ENCODE measurements at places on chromosomes 12 and 14.
A peak's percentile ranks its signal among the peaks of the same experiment; 100 is the strongest.

DNA sequence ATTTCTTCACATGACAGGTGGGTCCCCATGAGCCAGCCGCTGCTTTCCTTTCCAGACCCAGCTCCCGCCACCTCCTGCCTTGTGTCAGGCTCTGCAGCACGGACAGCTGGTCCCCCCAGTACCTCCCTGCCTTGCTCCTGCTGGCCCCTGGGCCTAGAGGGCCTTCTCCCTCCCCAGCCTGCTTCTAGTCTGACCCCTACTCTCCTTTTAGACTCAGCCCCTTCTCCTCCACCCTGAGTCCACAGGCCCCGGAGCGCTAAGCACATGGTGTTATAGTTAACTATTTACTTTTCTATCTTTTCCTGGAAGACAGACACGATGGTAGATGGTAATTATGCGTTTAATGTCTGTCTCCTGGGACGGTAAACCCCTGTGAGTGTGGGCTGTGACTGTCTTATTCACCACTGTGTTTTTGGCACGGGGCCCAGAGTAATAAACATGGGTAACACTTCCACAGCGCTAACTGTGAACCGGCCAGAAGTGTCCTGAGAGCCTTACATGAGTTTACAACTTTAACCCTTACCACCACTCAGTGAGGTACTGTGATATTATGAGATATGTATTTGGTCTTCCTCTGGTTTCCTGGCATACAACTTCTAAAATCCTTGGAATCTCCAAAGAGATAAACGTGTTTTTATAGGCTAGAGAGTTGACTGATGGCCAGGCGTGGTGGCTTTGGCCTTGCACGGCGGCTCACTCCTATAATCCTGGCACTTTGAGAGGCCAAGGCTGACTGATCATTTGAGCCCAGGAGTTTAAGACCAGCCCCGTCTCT, 41.2 kb downstream of the DGLUCY start:
- peak; percentile 41 for DNase-seq

- DNase-seq, result no peak
Measured at GRCh38 chr12:112130441-112130998, 5.2 kb downstream of the TRAFD1 start.

DNA sequence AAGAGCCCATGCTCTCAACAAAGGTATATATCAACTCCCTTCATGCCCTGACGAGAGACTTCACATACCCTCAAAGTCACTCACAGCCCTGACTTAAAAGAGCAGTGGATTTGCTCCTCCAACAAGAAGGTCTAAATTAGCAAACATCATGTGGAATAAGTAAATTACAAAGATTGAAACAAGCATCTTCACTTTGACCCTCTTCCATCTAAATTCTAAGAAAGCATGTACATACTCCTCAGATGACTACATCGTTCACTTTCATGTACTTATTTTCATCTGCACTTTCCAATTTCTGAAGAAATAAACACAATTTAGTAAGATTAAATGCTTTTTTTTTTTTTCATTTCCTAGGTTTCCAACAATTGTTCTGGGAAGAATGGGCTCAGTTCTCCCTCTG, 38.6 kb upstream of the KRR1 start:
- no peak for DNase-seq

DNA sequence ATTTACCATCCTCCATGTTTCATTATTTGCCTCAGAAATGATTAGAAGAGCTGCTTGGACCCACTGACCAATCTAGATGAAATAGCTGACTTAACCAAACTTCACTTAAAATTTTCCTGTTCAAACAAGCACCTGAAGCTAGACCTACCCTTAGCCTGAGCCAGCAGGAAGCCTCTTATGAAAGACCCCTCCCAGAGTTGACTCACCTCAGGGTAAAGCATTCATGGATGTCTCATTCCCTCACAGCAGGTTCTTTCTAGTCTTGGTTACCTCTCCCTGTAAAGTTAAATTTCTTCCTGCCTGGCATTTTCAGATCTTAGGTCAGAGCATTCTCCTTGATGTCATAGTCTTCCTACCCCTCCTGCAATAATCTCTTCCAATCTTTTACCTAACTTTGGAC, 1209.8 kb downstream of the FLRT2 start:
- peak; percentile 1 for DNase-seq

DNA sequence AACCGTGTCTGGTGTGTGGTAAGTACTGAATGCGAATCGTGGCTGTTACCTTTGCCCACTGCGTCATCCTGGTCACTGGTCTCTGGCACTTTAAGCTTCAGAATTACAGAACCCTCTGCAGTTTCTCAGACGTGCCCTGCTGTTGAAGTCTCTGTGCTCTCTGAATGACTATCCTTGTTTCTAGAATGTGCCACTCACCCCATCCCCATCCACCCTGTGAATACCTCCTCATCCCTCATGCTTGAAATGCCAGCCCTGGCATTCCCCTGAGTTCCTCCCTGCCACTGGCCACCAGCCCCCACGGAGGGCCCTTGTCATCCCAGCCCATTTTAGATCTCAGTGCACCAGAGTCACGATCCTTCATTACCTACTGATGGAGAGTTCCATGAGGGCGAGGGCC, 21.3 kb downstream of the TPCN1 start:
- DNase-seq, result no peak

DNA sequence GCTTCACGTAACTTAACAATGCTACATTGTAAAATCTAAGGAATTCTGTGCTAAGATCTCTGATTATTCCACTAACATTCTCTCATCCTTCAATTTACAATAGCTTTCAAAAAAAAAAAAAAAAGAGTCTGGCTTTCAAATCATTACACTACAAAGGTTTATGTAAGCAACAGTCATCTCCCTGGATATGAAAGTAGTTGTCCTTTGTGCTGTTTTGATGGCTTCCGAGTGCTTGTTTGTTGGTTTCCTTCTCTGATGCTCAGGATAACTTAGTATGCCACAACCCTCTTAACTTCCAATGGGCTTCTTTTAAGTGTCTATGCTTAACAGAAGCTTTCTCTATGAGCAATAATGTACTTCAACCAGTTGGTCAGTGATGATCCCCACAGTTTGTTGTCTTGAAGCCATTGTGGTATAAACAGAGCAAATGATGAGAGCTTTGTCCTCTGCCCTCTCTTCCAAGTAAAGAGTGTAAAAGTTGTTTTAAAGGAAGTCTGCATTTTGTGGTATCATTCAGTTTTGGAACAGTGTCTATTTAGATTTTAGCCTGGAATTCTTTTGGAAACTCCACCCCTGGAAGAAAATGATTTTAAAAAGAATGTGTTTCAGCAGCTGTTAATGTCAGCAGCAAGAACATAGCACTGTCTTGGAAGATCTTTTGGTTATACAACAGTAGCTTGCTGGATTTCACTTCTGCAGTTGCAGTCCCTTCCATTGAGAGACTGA, 396.1 kb upstream of the RGS6 start:
- no peak for DNase-seq

DNA sequence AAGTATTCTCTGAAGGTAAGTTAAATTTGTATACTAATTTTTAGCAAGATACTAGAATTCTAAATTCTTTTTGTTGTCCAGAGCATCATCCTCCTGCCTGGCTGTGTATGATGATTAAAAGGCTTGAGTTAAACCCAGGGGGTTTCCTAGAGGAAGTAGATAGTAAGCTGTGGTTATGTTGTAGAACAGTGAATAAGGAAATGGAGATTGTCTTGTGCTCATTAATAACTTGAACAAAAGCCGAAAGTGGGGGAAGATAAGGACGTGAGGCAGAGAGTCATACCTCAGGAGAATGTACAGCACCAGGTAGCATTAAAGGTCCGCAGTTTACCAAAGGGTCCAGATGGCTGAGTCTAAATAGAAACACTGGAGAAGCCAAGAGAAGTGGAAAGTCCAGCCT, 42.0 kb downstream of the CKB start:
- no peak for DNase-seq

DNA sequence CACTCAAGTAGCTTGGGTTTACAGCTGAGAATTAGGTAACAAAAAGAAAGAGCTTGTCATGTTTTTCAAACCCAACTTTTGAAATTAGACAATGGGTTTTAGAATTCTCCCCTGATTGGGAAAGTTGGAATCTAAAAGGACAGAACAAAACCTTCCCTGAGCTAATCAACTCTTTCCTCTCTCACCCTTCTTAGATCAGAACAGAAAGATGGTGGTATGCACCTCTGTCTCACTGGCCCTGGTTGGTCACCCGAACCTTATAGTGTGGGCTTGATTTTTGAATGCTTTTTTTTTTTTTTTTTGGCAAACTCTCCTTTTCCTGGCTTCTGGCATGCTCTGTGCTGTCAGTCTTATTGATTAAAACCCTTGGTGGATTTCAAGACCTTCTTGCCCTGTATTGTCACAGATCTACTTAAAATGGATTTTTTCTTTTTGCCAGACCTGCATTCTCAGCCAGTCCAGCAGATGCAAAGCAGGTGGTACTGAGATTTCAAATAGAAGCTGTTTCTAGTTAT, 251.1 kb upstream of the RMST start:
- DNase-seq, result no peak

DNA sequence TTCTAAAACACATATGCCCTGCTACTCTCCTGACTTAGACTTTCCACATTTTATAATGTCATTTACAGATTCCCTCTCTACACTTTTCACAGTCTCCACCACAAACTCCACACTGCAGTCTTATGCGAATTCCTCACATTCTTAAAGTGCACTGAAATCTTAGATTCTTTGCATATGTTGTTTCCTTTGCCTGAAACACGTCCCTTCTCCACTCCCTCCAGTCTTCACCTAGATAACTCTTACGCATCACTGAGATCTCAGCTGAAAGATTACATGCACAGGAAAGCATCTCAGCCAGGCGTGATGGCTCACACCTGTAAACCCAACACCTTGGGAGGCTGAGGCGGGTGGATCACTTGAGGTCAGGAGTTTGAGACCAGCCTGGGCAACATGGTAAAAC, 3.8 kb upstream of the ARHGAP9 start:
- no peak for DNase-seq

DNA sequence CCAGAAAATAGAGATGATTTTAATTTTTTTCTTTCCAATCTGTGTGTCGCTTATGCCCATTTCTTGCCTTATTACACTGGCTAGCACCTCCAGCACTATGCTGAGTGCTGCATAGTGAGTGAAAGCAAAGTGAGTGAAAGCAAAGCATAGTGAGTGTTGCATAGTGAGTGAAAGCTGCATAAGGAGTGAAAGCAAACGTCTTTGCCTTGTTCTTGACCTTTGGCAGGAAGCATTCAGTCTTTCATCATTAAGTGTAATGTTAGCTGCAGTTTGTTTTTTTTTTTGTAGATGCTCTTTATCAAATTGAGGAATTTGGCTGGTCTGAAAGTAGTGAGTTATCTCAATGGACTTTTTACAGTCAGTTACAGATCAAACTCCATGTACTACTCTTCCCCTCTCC, 6.9 kb upstream of the CORO1C start:
- DNase-seq, result no peak

GRCh38 chr12:106760184-106760531, 14.3 kb upstream of the RIC8B start:
- no peak for DNase-seq

DNA sequence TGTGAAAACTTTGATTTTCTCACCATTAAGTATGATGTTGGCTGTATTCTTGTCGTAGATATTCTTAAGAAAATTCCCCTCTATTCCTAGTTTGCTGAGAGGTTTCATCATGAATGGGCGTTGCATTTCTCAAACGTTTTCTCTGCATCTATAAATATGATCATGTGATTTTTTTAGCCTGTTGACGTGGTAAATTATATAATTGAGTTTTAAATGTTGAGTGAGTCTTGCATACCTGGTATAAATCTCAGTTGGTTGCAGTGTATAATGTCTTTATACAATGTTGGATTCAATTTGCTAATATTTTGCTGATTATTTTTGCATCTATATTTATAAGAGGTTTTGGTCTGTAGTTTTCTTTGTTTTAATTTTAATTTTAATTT, 405.9 kb upstream of the MIS18BP1 start:
- no peak for DNase-seq

DNA sequence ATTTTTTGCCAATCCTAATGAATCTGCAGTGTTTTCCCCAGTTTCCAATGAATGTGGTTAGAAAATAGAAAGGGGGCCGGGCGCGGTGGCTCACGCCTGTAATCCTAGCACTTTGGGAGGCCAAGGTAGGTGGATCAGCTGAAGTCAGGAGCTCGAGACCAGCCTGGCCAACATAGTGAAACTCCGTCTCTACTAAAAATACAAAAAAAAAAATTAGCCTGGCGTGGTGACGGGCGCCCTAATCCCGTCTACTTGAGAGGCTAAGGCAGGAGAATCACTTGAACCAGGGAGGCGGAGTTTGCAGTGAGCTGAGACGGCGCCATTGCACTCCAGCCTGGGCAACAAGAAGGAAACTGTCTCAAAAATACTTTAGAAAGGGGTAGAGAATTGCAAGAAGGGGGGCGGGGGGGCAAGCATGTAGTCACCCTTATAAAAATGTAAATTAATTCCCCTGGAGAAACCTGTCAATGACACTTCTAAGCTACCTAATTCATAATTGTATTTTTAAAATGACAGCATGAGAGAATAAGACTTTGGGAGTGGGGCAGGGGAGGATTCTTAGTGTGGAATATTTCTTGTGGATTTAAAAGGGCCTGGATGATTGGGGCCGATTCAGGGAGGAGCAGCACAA, 1.7 kb downstream of the KLHDC2 start:
- DNase-seq, result no peak

GRCh38 chr12:108720757-108721514, 10.4 kb downstream of the CORO1C start:
- no peak for DNase-seq

DNA sequence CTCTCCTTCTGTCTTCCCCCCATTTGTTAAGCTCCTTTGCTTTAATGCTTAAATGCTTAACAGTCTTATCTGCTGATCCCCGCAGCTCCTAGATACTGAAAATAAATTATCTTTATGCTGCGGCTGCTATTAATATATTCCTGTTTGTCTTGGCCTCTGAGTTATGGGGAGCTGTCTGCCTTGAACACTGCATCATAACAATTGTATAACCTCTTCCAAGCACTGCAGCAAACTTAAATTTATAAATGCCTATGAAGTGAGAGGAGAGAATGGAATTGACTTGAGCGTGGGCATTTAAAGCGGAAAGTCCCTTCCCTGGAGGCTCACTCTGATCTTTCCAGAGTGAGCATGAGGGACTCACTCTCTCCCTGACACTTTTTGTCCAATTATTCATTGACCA, 23.1 kb upstream of the DCP1B start:
- no peak for DNase-seq

DNA sequence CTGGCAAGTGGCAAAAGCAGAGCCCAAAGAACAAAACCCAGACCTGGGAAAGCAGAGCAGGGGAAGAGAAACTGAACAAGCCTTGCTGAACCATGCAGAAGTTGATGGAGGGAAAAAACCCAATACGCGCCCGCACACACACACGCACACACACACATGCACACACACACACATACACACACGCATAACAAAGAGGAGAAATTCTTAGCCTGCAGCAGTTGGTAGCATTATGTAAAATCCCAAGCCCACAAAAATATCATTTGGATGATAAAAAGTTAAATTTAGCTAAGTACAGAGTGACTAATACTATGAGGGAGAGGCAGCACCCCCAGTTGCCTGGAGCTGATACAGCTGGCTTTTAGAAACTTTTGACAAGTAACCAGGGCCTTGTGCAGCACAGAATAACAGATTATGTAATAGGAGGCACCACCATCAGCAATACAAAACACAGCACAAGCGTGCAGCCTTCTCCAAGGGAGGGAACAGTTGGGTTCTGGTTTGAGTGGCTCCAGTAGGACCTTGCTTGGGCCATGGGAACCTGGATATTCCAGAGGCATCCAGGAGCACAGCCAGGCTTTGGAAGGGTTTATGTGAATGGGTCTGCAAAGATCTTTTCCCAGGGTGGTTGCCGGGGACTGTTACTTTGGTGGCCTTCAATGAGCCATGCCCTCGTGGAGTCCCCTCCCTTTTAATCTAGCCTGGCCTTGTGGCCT, 35.3 kb downstream of the PITPNM2 start:
- DNase-seq, result no peak
